Karpas-422 (cell line): ENCODE measurements at places on chromosomes 7 and 10. TPM values are rescaled to one million over a fixed set of nuclear protein-coding genes. Genes with fewer than 3 reads are reported as not detected.

DNA sequence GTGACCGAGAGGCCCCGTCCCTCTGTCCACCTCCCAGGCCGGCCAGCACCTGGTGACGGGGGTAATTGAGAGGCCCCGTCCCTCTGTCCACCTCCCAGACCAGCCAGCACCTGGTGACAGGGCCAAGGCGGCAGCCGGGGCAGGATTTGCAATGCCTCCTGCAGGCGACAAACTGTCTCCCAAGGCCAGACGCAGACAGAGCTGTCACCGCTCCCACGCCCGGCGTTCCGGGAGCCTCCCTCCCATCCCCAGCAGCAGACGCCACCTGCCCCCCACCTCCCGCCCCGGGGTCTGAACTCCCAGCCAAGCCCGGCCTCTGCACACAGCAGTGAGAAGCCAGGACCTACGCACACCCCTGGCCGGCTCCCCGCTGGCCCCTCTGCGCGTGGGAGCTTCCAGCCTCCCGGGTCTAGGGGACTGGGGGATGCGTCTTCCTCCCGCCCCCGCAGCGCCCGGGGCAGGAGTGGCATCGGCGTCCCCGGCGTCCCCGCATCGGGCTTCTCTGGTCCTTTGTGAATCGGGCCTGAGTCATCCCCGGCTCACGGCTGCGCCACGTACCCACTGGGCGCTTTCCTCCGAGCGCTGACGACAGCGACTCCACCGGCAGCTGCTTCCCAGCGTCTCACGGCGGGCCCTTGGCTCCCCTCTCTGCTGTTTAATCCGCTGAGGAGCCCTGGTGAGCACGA lies 95.1 kb upstream of the DIP2C start:
- H3K4me1 ChIP-seq: no peaks in the 10 kb centered on the region
- H3K27ac ChIP-seq: no peak overlapping the region
- DNase-seq: no peak
- H3K36me3 ChIP-seq: no peaks in the 10 kb centered on the region

DNA sequence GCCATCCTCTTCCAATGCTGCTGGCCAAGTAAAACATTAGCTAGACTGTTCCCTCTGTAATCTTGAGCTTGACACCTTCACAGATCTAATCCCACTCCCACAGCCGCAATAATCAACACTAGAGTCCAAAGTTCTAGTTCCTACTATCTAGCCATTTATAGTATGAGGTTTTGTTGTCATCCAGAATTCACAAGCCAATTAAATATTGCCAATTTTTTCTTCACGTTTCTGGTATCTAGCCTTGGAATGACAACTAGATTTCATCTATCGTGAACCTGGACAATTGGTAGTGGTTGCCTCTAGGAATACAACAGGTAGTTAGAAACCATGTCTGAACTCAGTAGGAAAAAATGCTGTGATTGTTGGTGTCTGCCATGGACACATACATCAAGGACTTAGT lies 10.4 kb downstream of the WASL start:
- no peak overlapping the region for H3K4me3 ChIP-seq
- DNase-seq: no peak
- no peak overlapping the region for H3K27ac ChIP-seq
- no peaks in the 10 kb centered on the region for H3K27me3 ChIP-seq

DNA sequence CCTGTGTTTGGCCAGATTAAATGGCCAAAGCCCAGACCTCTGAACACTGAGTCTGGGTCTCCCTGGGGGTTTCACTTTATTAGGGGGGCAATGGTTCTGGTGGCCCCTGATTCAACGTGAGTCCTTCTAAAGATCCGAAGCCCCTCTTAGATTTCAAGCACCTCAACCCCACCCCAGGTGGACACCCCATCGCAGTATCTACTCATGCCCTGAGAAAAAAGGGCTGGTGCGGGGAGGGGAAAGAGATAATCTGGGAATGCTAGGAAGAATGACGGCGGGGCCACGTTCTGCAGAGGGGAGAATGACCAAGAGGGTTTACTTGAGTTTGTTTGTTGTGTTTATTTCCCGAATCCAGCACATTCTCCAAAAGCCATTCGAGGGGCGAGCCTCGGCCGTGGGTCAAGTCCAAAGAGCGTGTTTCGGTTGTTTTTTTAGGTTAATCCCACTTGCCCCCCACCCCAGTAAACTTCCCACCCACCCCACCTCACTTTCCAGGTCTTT lies 832 bp downstream of the PDLIM1 start:
- H3K4me3 ChIP-seq: no peak overlapping the region
- DNase-seq: no peak
- peaks cover 20% of the 10 kb centered on the region for H3K4me1 ChIP-seq
- H3K36me3 ChIP-seq: no peaks in the 10 kb centered on the region

DNA sequence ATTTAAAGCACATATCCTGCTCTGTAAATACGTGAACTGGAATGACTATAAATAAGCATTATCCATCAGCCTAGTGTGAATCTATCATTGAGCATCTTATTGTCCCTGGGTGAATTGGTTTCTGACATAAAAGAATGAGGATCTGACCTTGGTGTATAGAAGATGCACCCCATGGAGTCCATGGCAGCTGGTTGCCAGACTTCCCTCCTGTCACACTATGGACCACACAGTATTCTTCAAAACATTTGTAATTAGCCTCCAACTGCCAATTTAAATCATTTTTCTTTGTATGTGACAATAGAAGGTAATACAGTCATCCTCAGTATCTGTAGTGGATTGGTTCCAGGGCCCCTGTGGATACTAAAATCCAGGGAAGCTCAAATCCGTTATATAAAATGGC lies 238.1 kb upstream of the ZWINT start:
- no peak overlapping the region for H3K4me3 ChIP-seq
- DNase-seq: no peak
- H3K4me1 ChIP-seq: no peaks in the 10 kb centered on the region
- no peak overlapping the region for H3K27ac ChIP-seq

DNA sequence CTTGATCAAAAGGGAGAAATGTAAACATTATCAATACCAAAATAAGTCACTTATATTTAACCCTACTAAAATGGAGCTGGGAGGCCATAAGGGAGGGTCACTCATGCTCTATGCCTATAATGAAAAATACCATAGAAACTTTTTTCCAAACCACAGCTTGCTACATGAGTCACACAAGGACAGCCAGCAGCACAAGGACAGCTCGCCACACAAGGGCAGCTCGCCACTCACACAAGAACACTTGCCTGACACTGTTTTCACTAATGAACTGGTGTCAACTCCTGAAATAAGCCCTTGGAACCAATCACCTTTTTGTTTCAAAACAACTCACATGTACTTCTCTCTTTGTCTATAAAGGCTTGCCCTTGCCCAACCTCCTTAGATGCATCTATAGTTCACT lies 43.3 kb downstream of the FRMPD2 start:
- no peak overlapping the region for H3K4me3 ChIP-seq
- H3K4me1 ChIP-seq: no peaks in the 10 kb centered on the region
- DNase-seq: no peak

DNA sequence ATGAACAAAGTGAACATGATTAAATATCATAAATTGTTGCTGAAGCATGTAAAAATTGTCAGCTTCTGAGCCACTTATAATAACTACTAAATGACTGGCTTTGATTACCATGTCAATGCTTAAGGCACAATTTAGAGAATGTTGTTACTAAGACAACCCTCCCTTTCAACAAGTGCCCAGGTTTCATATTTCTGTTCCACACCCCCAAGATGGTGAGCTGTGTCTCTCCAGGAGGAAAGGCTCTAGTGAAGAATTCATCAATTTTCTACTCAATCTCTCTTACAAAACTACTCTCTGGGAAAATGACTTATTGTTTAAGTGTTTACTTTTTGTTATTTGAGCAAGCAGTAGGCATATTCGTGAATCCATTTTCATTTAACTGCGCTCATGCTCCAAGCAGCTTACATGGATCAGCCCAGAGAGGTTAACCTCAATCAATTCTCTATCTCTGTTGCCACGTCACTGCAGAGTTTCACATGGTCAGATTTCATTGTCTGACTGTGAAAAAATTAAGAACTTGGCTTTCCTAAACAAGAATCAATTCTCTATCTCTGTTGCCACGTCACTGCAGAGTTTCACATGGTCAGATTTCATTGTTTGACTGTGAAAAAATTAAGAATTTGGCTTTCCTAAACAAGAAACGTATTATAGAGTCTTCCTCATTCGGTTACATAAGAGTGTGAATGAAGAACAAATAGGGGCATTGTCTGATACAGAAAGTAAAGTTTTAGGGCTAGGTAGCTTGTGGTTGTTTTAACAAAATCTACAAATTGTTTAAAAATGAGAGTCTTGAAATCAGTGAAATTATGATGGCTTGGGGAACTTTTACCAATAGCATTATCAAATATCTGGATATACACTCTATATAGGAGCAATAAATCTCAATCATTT lies 49.7 kb downstream of the CCDC71L start:
- H3K4me1 ChIP-seq: no peaks in the 10 kb centered on the region
- H3K4me3 ChIP-seq: no peak overlapping the region
- no peaks in the 10 kb centered on the region for H3K27me3 ChIP-seq
- no peak for DNase-seq
- H3K27ac ChIP-seq: no peak overlapping the region

DNA sequence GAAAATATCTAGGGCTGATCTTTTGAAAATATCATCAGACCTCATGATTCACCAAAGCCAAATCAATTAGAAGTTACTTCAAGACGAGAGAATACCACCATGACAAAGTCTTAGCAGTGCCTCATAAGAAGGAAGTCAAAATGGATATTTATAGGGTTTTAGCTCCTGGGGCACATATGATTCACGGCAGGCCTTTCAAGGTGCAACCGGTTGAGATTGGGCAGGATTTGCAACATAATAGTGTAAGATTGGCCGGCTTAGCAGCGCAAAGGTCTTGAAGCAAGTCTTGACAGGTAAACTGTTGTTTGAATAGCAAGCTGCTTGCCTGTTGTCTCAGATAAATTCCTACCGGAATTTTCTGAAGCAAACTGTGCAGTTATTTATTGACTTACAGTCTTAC lies 17.5 kb downstream of the ADRB1 start:
- no peaks in the 10 kb centered on the region for H3K4me1 ChIP-seq
- H3K27ac ChIP-seq: no peak overlapping the region
- H3K36me3 ChIP-seq: no peaks in the 10 kb centered on the region
- no peak overlapping the region for H3K4me3 ChIP-seq
- no peaks in the 10 kb centered on the region for H3K27me3 ChIP-seq

DNA sequence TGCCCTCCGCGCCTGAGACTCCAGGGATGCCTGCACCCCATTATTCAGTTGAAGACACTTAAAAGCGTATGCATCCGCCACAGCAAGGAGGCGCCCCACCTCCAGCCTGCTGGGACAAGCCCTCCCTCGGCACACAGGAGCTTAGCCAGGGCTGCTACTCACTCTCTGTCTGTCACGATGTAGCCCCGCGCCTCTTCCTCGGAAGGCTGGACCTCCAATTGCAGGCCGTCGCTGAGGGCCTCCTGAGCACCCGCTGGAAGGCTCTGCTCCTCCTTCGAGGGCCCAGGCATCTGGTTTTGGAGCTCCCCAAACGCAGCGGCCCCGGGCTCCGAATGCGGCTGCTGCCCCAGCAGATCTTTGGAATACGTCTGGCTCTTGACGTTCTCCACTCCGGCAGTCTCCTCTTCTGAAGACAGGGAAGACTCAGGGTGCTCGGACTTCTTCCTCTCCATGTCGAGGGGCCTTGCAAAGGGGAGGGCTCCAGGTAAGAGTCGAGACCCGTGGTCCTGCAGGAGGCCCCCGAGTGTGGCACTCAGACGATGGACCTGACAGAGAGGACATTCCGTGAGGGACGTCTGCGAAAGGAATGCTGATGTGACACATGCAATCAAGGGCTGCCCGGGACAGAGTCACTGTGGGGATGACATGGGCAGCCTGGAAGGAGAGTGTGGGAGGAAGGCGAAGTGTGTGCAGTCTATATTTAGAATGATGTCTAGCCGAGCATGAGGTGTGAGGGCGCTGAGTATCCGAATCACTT lies 453.9 kb downstream of the PTPRN2 start:
- no peaks in the 10 kb centered on the region for H3K4me1 ChIP-seq
- no peak overlapping the region for H3K27ac ChIP-seq
- no peak for DNase-seq

GRCh38 chr10:78179886-78180705 lies 146.4 kb downstream of the RPS24 start:
- H3K4me3 ChIP-seq: no peak overlapping the region
- no peak for DNase-seq
- H3K36me3 ChIP-seq: no peaks in the 10 kb centered on the region
- H3K27me3 ChIP-seq: no peaks in the 10 kb centered on the region; the same call in 1 of the 2 replicates

GRCh38 chr10:114142018-114142417 lies 32.0 kb downstream of the CCDC186 start:
- peaks cover 3% of the 10 kb centered on the region; the same call in 1 of the 2 replicates for H3K36me3 ChIP-seq
- no peaks in the 10 kb centered on the region for H3K27me3 ChIP-seq
- H3K4me1 ChIP-seq: no peaks in the 10 kb centered on the region
- no peak overlapping the region for H3K4me3 ChIP-seq

DNA sequence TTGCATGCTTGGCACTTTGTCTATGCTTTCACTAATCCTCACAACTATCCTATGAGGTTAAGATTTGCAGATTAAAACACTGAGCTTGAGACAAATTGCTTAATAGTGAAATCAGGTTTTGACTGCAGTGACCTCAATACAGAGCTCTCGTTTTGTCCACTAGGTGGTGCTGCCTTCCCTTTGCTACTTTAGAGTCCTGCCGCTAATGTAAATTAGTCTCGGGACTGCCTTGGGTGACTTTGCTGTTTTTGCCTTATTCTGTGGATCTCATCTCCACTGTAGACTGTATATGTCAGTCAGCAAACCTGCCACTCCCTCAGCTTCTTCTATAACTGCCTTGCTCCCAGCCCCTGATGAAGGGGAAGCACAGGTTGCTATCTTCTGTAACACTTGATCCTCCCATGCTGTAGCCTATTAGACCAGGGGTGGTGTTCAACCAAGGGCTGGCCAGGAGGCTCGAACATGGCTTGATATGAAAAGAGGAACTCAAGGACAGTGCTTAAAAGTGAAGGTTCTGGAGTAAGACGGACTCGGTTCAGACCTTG lies 26.0 kb downstream of the ASB4 start:
- H3K4me3 ChIP-seq: no peak overlapping the region
- H3K27ac ChIP-seq: no peak overlapping the region
- no peaks in the 10 kb centered on the region for H3K36me3 ChIP-seq
- H3K4me1 ChIP-seq: peaks cover 3% of the 10 kb centered on the region; the same call in 1 of the 2 replicates
- no peaks in the 10 kb centered on the region for H3K27me3 ChIP-seq
- DNase-seq: peak; percentile 89

Gene LFNG
- total RNA-seq: 0.07 and 0.19 TPM in 2 replicates

Gene CTAGE8
- not detected in 2 replicates for total RNA-seq

Gene HBP1
- total RNA-seq: 25.4 and 55.6 TPM in 2 replicates

Gene BAIAP2L1
- total RNA-seq: not detected in 2 replicates

Gene TMEM72
- total RNA-seq: not detected in 2 replicates

Gene FAM241B
- total RNA-seq: not detected in 2 replicates

Gene LLCFC1
- total RNA-seq: not detected in 2 replicates

Gene NRP1
- 0.71 TPM in 1 of 2 replicates, not detected in the other for total RNA-seq

Gene AFAP1L2
- 2.0 and 4.4 TPM in 2 replicates for total RNA-seq
